ENCODE measurements at places on chromosomes 6 and 20.
A peak's percentile ranks its signal among the peaks of the same experiment; 100 is the strongest.

GRCh38 chr6:131251590-131252199, 116.4 kb downstream of the AKAP7 start:
- DNase-seq = no peak

- no peak for DNase-seq
Observed at GRCh38 chr6:132011582-132011981, 60.4 kb upstream of the CCN2 start.

GRCh38 chr20:50049442-50050026, 63.4 kb downstream of the UBE2V1 start:
- no peak for DNase-seq

DNA sequence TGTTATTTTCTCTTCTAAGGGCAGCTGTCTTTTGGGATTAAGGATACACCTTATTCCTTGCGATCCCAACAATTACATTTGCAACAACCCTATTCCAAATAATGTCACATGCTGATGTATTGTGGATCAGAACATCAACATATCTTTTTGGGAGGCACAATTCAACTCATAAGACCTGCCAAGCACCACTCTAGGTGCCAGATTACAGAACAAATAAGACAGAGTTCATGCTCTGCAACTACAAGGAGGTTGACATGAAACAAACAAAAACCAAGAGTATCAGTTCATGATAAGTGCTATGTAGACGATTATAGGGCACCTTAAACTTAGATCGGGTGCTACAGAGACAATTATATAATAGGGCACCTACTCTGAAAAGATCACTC, 203.2 kb upstream of the SGK1 start:
- no peak for DNase-seq

GRCh38 chr6:140236732-140237131, 862.3 kb upstream of the CITED2 start:
- no peak for DNase-seq

GRCh38 chr6:89360415-89360999, 8.0 kb upstream of the UBE2J1 start:
- DNase-seq = no peak

DNA sequence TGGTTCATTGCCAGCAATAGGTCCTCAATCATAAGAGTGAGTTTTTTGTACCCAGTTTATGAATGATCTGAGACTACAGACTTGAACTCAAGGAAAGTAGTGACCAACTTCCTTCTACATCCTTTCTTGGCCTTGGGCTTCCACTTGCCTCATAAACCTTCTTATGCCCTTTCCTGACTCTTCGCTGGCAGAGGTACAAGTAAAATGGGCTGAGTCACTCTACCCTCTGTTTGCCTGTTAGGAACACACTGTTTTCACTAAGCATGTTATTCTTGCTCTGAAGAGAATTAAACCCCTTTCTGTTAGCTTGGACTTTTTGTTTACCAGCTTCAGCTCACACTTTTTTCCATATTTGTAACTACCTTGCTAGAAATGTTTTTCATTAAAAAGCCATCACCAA, 74.4 kb downstream of the PKHD1 start:
- no peak for DNase-seq

GRCh38 chr6:158377860-158378259, 65.6 kb downstream of the TULP4 start:
- no peak for DNase-seq

- DNase-seq = no peak
Observed at GRCh38 chr6:107668743-107669474, 155.2 kb downstream of the SCML4 start.

DNA sequence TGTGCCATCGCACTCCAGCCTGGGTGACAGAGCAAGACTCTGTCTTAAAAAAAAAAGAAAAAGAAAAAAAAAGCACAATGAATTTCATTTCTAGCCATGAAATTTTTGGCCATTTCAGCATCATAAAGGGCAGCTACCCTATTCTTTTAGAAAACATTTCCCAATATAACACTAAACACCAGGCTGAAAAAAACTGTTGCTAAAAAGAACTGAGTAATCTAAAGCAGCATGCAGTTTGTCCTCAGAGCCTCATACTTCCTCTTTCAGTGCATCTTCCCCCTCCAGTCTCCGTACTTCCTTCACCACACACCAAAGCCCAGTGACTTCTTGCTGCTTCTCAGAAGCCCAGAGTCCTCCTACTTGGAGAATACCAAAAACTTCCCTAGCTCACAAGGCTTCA, 5.6 kb upstream of the IFNGR1 start:
- no peak for DNase-seq

GRCh38 chr6:128259029-128259724, 261.2 kb downstream of the PTPRK start:
- DNase-seq = no peak

GRCh38 chr20:5282561-5282960, 34.2 kb downstream of the PROKR2 start:
- DNase-seq = no peak

DNA sequence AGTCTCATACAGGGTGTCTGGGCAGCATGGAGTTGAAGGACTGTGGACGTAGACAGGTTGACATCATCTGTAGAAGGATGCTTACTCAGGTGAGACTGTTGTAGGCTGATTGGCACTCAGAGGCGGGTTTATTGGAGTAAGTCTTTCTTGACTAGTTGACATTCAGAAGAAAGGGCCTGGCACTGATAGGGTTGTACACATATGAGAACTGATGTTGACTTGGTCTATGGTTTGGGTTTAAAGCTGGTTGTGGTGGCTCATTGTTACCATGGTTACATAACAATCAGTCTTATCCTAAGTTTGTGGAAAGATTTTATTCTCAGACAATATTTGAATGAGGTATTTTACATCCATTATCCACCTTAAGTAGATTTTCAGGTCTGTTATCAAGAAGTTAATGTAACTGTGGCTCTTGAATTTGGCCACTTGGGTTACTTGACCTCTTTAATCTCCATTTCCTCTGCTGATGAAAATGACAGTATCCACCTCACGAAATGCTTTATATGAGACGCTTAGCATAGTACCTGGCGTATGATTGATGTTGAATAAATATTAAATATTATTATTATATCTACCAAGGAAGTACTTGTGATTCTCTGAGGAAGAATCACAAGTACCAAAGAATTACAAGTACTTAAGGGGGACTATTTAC, 109.3 kb downstream of the DNAH8 start:
- DNase-seq = no peak

DNA sequence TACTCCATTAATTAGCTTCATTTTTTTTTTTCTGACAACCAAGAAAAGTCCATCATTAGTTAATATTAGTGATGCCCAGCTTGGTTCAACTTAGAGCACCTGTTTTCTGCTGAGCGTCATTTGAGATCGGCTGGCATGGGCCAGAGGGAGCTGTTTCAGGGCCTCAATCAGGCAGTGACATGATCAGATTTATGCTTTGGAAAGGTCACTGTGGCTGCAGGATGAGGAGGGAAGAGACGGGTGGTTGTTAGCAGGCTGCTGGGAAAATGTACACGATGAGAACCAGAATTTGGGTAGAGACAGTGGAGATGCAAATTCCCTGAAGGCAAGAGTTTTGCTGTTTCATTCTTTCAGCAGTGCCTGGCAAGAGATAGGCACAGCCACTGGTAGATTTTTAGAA, 4.4 kb upstream of the STX16 start:
- DNase-seq = no peak

DNA sequence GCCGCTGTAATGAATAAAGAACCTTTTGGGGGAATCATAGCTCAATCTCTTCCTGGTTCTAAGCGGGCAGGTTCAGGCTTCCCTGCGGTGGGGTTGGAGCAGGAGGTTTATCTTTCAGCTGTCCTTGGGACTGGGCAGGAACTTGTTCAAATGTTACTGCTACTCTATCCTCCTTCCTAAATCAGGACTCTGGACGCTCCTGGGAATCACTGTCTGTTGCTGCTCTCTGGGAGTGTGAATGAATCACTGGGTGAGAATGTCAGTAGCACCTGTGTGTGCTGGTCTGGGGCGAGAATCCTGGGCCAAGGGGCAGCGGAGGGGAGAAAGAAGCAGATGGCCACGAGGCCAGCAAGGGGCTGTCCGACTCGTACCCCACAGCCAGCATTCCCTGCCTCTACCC, 65.4 kb upstream of the ZNFX1 start:
- DNase-seq = no peak

DNA sequence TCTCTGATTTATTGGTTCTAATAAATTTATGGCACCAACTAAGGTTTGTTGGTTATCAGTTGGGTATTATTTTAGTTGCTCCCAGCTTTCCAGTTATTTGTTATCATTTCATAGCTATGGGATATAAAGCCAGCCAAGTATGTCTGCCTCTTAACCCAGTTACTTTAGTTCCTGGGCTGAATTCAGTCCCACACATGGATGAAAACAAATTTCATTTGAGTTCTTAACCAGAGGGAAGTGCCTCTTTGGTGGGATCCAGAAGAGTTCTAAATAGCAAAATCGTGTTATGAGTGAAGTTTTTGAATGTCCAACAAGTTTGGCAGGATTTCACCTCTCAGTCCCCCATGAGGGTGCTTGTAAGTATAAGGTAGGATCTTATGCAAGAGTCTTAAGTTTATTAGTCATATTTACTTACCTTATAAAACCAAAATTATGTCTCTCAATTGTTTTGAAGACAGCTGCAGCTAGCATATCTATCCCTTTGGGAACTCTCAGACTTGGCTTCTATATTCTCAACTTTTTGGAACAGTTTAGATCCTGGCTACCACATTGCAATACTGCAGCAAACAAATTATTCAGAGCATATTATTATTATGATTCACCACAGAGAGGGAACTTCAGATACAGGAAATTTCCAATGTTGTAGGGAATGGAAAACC, 683.6 kb downstream of the BCKDHB start:
- no peak for DNase-seq

DNA sequence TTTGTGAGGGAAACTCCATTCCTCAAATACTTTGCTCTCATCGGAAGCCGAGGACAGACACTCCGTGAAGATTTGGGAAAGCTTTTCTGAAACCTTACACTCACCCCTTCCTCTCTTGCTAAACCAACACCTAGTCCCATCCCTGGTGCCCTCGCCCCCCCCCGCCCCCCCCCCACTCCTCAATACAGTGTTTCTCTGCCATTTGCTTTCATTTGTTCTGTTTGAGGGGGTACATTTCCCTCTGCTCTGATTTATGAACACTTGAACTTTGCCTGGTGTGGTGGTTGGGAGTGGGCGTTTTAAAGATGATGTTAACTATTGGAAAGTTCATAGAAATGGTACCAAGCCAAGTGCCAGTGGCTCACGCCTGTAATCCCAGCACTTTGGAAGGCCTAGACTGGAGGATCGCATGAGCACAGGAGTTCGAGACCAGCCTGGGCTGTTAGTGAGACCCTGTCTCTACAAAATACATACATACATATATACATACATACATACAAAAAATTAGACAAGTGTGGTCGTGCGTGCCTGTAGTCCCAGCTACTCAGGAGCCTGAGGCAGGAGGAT, 1.1 kb downstream of the RAB32 start:
- no peak for DNase-seq

GRCh38 chr6:816510-817084, 123.7 kb upstream of the EXOC2 start:
- no peak for DNase-seq

GRCh38 chr6:104240865-104241264, 618.9 kb downstream of the HACE1 start:
- no peak for DNase-seq

DNA sequence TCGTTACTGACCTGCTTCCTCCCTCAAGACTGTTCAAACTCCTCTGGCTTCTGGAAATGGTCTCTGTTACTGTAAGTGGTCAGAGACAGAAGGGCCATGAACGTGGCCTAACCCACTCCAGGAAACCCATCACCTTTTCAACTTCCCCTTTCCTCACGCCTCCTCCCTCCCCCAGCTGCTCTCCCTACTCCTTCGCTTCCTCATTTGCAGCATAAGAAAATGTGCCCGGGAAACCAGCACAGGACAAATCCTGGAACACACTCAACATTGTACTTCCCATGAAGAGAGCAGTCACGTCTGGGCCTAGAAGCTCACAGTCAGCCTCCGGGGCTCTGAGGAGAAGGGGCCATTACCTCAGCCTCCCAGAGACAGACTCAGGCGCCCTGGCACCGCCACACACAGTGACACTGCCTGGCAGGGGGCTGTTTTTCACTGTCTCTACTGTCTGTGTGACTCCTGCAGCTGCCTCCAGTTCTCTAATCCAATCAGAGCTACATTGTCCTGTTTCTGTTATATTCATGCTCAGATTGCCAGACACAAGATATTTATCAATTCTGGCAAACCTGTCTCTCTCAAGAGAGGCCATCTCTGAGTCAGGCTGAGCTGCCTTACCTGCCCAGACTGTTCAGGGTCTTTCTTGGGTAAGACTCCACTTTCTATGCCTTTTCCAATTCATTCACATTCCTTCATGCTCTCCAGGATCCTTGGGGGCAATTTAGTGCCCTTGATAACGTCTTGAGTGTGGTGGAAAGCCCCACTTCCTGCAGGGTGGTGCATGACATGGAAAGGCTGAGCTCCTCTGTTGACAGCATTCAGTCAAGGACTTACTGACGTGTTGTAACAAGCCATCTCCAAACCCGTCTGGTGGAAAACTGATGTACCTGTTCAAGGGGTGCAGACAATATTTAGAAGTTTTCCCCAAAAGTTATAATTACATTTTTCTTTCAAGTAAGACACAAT, 242.2 kb downstream of the HIVEP2 start:
- DNase-seq = no peak

GRCh38 chr6:134257516-134257915, 60.4 kb downstream of the SGK1 start:
- no peak for DNase-seq

- no peak for DNase-seq
Observed at GRCh38 chr6:129586815-129587214, 123.2 kb downstream of the ARHGAP18 start.

DNA sequence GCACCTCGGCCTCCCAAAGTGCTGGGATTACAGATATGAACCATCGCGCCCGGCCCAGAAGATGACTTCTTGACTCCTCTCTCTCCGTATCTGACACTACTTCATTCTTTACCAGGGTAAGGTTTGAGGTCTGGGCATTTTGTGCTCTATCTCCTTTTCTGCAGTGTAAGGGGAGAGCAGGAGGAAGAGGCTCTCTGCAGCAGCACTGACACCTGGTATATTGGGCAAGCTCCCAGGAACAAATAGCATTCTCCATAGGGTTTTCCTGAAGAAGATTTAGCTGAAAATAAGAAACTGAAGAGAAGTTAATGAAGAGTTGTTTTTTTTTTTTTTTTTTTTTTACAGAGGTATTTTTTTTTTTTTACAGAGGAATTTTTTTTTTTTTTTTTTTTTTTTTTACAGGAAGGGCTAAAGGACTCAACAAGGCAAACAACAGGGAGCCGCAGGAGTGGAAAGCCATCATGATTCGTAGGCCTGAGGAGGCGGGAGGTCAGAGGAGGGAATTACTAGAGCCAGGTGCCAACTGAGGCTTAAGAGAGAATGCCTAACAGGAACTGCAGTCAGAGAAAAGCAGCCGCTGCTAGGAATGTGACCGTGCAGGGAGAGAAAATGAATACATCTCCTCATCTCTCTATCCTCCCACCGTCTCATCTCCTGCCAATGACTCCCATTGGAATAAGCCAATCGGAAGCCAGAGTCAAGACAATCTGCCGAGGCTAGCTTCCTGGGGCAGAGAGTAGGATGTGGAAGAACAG, 34.7 kb upstream of the ADGRF4 start:
- no peak for DNase-seq

- DNase-seq = no peak
Observed at GRCh38 chr6:95387845-95388244, 189.5 kb upstream of the MANEA start.

GRCh38 chr20:19937218-19937617, 79.9 kb upstream of the NAA20 start:
- no peak for DNase-seq

- peak; percentile 11 for DNase-seq
Observed at GRCh38 chr20:36399147-36399968, 93.2 kb downstream of the DLGAP4 start.

Measured in activated CD4-positive, alpha-beta T cell treated with anti-CD3 and anti-CD28 coated beads for 4 hours (primary cell).